ENCODE measurements at places on chromosomes 11 and 22.

- no peak for DNase-seq
These were observed 151.6 kb downstream of the FAT3 start for GRCh38 chr11:92376146-92376599.

GRCh38 chr11:46003572-46003971, 81.1 kb downstream of the LARGE2 start:
- no peak for DNase-seq

DNA sequence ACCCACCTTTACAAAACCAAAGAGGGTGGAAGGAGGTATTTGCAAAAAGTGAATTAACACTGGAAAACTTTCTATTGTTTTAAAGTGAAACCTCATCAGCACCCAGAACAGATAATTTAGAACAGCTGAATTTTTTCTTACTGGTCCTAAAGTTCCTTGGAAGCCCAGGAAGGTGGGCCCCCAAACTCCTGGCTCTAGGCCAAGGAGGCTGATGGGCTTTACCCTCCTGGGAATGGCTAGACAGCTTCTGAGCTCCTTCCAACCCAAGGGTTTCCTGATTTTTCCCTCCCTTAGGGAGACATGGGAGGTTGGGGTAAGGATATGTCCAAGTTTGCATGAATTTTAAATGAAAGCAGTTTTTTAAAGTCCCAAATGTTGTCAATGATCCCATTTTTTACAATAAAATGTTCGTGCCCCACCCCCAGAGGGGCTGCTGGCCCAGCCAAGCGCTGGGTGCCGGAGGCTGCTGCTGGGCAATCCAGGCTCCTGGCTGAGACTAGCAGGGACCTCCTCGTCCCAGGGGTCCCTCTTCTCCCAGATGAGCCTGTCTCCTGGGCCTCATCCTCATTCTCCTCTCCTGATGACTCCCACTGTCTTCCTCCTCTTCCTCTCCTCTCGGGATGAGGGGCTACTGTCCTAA, 28.4 kb downstream of the RELT start:
- DNase-seq, result no peak

GRCh38 chr22:40605761-40606160, 30.8 kb downstream of the MRTFA start:
- no peak for DNase-seq

DNA sequence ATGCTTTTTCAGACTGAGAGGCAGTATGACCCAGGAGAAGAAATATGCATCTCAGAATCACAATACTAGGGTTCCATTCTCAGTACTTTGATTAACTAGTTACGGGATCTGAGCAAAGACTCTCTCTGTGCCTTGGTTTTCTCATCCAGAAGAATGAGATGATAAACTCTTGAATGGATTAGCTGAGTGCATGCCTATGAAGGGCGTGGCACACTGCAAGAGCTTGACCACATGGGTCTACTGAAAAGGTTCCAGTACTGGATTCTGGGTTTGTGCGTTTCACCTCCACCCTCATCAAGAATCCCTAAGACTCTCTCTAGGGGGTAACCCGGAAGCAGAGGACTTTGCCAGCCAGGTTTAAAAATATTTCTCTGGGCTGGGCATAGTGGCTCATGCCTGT, 25.6 kb downstream of the PGA5 start:
- no peak for DNase-seq

DNA sequence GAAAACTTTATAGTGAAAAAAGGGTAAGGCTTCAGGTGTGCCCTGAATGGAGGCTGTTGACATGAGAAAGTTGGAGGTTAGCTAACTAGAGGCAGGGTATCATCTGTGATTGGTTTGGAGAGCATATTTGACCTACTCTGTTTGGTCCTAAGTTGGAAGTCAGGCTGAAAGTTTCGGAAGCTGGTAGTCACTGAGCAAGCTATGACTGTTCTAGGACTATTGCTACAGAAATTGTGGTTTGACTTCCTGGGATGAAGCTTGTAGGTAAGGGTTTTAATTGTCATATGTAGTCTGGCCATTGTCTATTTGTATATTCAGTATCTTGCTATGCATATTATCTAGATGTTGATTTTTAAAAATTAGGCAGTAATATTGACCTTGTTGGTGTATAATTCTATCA, 565.0 kb downstream of the TMEM135 start:
- DNase-seq, result no peak

- DNase-seq, result no peak
These were observed 407.3 kb downstream of the TMEM135 start for GRCh38 chr11:87444993-87445392.

- DNase-seq, result no peak
These were observed 420 bp upstream of the TRIM44 start for GRCh38 chr11:35662061-35662648.

DNA sequence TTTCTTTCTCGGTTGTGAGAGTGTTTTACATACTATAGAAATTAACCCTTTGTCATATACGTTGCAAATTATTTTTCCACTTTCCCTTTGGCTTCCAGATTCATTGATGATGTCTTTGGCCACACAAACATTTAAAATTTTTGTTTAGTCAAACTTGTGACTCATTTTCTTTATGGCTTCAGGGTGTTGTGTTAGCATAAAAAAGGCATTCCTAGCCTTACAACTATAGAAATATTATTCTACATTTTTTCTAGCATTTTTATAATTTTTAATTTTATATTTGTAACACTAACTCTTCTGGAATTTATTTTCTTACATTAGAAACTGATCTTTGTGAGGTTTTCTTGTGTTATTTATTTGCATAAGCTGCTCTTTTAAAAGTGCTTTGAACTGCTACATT, 12.1 kb downstream of the GRIA4 start:
- no peak for DNase-seq

GRCh38 chr11:84825106-84825660, 802.0 kb downstream of the DLG2 start:
- DNase-seq, result no peak

- no peak for DNase-seq
These were observed 6.0 kb downstream of the FOLH1 start for GRCh38 chr11:49202287-49202976.

GRCh38 chr11:65384301-65384889, 1.9 kb upstream of the SLC25A45 start:
- DNase-seq, result no peak

DNA sequence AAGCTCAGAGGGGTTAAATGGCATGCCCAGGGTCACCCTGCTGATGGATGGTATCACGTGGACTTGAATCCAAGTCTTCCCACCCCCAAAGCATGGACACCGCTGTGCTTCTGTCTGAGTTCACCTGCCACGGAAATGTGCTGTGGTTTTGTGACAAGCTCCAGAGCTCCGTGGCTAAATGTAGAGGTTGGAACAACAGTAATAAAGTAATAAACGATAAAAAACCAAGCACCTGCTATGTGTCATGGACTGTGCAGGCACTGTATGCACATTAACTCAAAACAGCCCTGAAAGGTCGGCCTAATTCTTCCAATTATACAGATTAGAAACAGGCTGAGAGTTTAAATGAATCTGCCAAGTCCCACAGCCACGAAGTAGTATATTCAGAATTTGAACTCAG, 182.1 kb upstream of the NAV2 start:
- DNase-seq, result no peak

- no peak for DNase-seq
These were observed 1.3 kb downstream of the PPP1R14B start for GRCh38 chr11:64245401-64245796.

DNA sequence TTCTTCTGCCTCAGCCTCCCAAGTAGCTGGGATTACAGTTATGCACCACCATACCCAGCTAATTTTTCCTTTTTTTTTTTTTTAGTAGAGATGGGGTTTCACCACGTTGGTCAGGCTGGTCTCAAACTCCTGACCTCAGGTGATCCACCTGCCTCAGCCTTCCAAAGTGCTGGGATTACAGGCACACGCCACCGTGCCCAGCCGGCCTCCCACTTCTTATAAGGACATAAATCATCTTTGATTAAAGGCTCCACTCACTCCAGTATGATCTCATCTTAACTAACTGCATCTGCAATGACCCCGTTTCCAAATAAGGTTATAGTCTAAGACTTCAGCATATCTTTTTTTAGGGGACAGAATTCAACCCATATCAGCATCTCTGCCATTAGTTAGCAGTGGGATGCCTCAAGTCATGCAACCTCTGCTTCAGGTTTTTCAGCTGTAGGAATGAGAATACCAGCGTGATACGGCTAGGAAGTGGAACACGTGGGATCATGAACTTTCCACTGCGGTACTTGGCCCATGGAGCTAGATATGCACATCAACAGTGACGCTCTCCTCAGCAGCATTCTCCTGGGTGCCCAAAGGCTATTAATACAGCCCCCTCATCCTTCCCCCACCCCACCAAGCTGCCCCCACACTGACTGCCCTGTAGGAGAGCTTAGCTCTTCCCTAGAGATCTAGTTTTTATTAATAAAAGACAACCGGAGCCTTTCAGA, 41.4 kb downstream of the MCHR1 start:
- DNase-seq, result no peak

- no peak for DNase-seq
These were observed 87.2 kb upstream of the VPREB1 start for GRCh38 chr22:22157348-22157725.

GRCh38 chr11:17794981-17795380, 60.4 kb downstream of the KCNC1 start:
- no peak for DNase-seq

- no peak for DNase-seq
These were observed 7.2 kb upstream of the ELMOD1 start for GRCh38 chr11:107583629-107584195.

GRCh38 chr22:35947794-35948425, 80.7 kb downstream of the RBFOX2 start:
- DNase-seq, result no peak

DNA sequence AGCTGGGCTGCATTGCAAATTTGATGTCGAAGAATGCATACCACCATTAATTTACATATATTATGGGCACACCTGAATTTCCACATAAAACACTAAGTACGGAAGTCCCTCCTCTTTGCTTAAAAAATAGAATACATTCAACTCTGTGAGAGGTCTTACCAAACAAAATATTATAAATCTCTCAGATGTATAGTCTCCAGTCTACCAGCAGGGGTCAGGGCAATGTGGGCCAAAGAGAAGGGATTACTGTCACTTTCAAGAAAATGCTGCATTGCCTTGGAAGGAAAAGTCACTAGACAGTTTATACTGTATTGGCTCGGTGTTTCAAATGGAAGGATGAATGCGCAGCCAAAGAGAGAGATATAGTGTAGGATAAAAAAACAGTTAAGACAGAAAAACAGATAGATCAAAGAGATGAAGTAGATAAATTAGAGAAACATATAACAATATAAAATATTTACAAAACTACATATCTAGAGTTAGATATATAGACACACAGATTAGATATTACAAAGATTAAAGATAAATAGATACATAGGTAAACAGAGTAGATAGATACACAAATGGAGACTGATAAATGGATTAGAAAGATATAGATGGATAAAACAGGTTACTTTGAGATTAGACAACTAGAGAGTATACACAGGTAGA, 20.9 kb downstream of the SERGEF start:
- peak; percentile 24 for DNase-seq

DNA sequence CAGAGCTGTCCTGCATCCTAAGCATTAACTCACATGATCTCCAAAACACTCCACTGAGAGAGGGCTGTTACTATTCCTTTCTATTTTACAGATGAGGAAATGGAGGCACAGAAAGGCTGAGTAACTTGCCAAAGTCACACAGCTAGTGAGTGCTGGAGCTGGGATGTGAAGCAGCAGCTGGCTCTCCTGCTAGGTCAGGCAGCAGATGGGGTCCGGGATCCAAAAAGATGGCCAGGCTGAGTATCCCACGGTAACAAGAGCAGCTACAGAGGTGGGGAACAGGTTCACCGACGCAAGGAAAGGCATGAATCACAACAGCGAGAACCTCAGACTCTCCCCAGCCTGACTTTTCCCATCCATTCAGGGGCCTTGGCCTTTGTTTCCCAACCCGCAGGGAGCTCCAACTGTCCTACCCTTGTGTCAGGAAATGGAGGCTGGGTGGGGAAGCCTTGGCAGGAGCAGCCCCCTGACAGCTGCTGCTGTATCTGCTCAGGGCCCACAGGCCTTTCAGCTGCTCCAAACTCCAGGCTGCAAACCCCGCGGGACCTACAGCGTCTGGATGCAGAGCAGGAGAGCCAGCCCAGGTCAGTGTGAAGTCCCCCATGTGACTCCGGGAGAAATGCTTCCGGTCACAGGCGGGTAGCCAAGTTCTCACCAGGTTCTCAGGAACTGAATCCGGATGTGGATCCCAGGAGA, 29.5 kb downstream of the DKK3 start:
- peak; percentile 80 for DNase-seq

DNA sequence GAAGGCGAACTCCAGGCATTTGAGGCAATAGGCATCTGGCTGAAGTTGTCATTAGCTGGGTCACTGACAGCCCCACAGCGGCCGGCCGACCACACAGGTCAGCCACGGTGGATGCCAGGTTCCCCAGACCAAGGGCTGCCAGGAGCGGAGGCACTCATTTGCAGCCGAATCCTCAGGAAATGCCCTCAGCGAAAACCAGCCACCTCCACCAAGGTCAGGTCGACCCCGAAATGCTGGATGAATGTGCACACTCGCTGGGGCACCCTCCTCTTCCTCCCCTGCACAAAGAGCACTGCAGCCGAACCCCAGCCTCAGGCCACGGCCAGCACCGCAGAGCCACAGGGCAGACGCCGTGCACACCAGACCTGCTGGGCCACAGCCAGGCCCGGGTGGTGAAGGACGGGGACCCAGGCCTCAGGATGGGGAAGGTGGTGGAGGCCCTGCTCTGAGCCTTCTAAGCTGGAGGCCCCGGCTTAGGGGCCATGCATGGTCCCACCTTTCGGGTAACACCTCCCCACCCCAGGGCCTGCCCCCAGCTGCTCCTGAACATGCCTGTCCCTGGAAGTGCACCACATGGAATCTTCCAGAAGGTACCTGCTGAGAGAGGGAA, 206.0 kb downstream of the BRD1 start:
- DNase-seq, result no peak

GRCh38 chr22:20061481-20061861, 18.6 kb upstream of the DGCR8 start:
- no peak for DNase-seq

GRCh38 chr11:61332281-61332796, 566 bp downstream of the DDB1 start:
- no peak for DNase-seq

DNA sequence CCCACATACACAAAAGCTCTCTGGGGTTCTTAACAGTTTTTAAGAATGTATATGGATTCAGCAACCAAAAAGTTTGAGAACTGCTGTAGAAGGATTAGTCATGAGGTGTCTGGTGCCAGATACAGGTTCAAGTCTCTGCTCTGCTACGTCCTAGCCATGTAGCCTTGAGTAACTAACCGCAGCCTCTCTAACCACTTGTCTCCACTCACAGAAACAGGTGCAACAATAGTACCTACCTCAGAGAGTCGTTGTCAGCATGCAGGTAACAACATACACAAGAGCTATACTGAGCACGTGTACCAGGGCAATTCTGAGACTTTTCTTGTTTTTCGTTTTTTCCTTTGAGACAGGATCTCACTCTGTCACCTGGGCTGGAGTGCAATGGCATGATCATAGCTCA, 26.9 kb downstream of the CBX7 start:
- DNase-seq, result no peak

GRCh38 chr11:44591557-44591956, 26.1 kb downstream of the CD82 start:
- no peak for DNase-seq

DNA sequence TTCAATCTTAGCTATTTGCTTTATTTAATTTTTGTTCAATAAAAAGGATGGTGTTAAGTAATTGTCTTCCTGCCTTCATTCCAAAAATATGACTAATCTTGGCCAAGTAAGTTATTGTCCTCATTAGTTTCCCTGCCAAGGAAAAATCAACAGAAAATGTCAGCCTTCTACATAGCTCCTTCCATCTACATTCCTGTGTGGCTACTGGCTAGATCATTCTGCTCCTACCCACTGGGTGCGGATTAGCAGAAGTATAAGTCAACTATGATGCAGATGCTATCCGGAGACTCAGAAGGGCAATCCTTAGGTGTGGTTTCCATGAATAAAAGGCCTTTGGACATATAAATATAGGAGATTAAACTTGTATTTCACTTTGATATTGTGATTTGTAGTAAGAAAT, 154.4 kb downstream of the SBF2 start:
- no peak for DNase-seq

Measured in retina (tissue), 1 donor.